ENCODE measurements at places on chromosomes 5 and 9. TPM values are rescaled to one million over a fixed set of nuclear protein-coding genes. Genes with fewer than 3 reads are reported as not detected.

DNA sequence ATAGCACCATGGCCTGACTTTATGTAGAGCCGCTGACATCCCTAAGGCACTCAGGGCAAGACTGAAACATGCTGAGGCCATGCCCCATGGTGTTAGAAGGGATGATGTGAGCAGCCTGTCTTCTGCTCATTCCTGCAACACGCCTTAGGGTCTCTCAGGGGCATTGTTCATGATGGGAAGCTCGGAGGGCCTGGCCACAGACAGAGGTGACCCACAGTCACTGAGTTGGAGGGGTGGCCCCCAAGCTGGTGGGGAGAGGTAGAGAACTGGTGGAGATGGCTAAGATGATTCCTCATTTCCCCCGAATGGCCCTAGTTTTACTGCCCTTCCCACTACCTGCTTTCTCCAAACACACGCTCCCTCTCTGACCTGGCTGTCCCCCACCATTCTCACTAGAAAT, 135.2 kb downstream of the BARX1 start:
- no peaks in the 10 kb centered on the region for H3K4me1 ChIP-seq
- H3K4me3 ChIP-seq = no peak overlapping the region
- H3K27ac ChIP-seq = no peak overlapping the region
- H3K36me3 ChIP-seq = no peaks in the 10 kb centered on the region
- peak; percentile 28 for DNase-seq

The AMBP gene
- 0.53 TPM for total RNA-seq

The IFNA10 gene
- not detected for total RNA-seq

GRCh38 chr9:2655411-2655901, 33.9 kb downstream of the VLDLR start:
- no peaks in the 10 kb centered on the region for H3K27me3 ChIP-seq
- H3K4me1 ChIP-seq = peaks cover 8% of the 10 kb centered on the region
- no peaks in the 10 kb centered on the region for H3K36me3 ChIP-seq
- DNase-seq = peak; percentile 36
- peak overlapping the region; percentile 86 for H3K27ac ChIP-seq

The IL3 gene
- total RNA-seq = not detected

DNA sequence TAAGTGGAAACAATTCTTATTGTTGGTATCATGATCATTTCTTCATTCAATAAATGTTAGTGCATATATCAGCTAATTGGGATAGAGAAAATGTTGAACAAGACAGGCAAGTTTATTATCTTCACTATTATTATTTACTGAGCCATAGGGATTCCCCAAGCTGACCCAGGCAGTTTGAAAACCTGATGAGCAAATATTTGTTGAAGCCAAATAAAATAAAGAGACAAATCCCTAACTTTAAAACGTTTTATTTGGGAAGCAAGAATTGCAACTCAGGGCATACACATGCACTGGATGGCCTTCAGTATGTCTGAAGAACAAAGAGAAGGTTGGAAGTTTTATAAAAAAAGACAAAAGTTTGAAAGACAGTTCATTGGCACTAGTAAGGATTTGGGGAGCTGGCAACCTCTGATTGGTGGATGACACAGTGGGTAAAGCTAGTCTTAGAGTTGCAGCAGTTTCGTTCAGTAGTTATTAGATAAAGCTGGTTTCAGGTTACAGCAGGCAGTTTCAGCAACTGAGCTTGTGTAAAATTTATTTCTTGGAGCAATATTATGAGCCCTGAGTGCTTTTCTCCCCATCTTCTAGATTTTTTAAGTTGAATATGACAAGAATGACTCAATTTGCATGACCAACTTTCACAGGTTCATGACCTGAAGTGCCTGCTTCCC, 44.7 kb upstream of the PRLR start:
- no peak overlapping the region for H3K4me3 ChIP-seq
- H3K27ac ChIP-seq = no peak overlapping the region
- no peaks in the 10 kb centered on the region for H3K4me1 ChIP-seq
- no peaks in the 10 kb centered on the region for H3K36me3 ChIP-seq

GRCh38 chr9:130973686-130974281, 34.7 kb upstream of the FIBCD1 start:
- no peak for DNase-seq
- no peaks in the 10 kb centered on the region for H3K36me3 ChIP-seq
- no peak overlapping the region for H3K27ac ChIP-seq
- no peak overlapping the region for H3K4me3 ChIP-seq

The C9orf50 gene
- total RNA-seq = not detected

The PCDHA9 gene
- under 0.01 TPM for total RNA-seq

- H3K4me1 ChIP-seq = no peaks in the 10 kb centered on the region
- no peaks in the 10 kb centered on the region for H3K36me3 ChIP-seq
- H3K27me3 ChIP-seq = no peaks in the 10 kb centered on the region
- no peak for DNase-seq
- H3K27ac ChIP-seq = no peak overlapping the region
These were observed 677.0 kb downstream of the LRRC70 start for GRCh38 chr5:63255594-63255993.

GRCh38 chr5:126965061-126965475, 65.3 kb downstream of the MARCHF3 start:
- DNase-seq = no peak
- no peaks in the 10 kb centered on the region for H3K4me1 ChIP-seq
- H3K27ac ChIP-seq = no peak overlapping the region
- H3K36me3 ChIP-seq = no peaks in the 10 kb centered on the region

The DNAH5 gene
- total RNA-seq = 0.63 TPM

- no peaks in the 10 kb centered on the region for H3K27me3 ChIP-seq
- H3K4me1 ChIP-seq = peaks cover 15% of the 10 kb centered on the region
- peaks cover 29% of the 10 kb centered on the region for H3K36me3 ChIP-seq
These were observed 96.8 kb upstream of the PANK3 start for GRCh38 chr5:168675883-168676408.

The SELENOP gene
- total RNA-seq = not detected

- DNase-seq = no peak
- no peaks in the 10 kb centered on the region for H3K36me3 ChIP-seq
- H3K4me3 ChIP-seq = no peak overlapping the region
These were observed 710.5 kb upstream of the CDH9 start for GRCh38 chr5:27748847-27749246.

DNA sequence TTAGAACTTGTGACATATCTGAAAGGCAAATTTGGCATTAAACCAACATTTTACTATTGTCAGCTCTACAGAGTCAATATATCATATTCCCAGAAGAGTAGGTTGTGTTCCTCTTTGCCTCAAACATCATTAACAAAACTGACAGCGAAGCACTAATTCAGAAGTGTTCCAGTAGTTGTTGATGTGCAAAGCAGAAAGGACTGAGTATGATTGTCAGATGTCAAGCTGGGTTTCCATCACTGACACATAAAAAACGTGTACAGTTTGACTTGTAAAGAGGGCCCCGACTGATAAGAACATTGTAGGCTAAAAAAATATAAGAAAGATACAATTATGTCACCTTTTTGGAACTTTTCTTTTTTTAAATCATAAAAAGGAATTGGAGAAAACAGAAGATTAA, 101.5 kb upstream of the ZNF608 start:
- H3K27me3 ChIP-seq = no peaks in the 10 kb centered on the region
- no peaks in the 10 kb centered on the region for H3K36me3 ChIP-seq
- H3K4me1 ChIP-seq = no peaks in the 10 kb centered on the region
- H3K4me3 ChIP-seq = no peak overlapping the region
- H3K27ac ChIP-seq = no peak overlapping the region

- H3K27me3 ChIP-seq = no peaks in the 10 kb centered on the region
- H3K27ac ChIP-seq = no peak overlapping the region
These were observed 66.5 kb downstream of the GALNT12 start for GRCh38 chr9:98873951-98874371.
